C1 segment of cervical spinal cord (tissue), 14 donors: ENCODE measurements at places on chromosomes 1 and 21.

DNA sequence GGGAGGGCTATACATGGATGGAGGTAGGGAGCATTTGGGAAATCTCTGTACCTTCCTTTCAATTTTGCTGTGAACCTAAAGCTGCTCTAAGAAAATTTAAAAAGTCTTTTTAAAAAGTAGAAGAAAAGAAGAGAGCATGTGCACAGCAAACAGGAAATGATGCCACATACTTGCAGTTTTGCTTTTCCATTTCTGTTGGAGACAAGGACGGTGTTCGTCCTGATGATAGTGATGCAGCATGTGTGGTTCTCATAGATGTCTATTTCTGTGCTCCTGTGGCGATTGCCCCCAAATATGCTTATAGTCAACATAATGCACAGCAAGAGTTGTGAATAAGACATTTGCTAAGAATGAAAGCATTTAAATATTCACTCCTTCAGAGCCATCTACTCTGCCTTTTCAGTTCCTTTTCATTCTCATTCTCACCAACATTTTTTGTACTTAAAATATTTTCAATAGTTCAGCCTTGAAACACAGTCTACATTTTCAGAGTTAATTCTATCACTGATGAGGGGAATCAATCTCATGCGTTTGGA lies 66.6 kb downstream of the LRRC8C start:
- no peak for DNase-seq

- DNase-seq = no peak
Measured at GRCh38 chr1:25774921-25775771, 24.8 kb upstream of the SELENON start.

GRCh38 chr1:55380355-55380970 lies 165.3 kb upstream of the USP24 start:
- no peak for DNase-seq

DNA sequence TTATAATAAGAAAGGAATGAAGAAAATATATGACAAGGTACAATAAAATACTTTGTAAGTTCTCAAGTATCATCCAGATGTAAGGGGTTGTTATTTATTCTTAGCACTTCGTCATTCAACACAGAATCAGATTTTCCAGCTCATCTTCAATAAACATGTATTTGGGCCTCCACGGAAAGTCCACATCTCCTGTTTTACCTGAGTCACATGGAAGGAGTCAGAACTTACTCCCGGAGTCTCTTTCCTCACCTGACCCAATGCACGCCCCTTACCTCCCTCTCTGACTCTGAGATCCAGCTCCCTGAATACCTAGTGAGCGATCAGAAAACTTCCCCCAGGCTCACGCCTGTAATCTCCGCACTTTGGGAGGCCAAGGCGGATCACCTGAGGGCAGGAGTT lies 1.5 kb upstream of the PMVK start:
- no peak for DNase-seq

GRCh38 chr1:166839600-166840308 lies 479 bp downstream of the POGK start:
- DNase-seq = peak; percentile 25
